Left hindlimb (tissue), 1 donor: ENCODE measurements at places on chromosomes 5 and 9.

GRCh38 chr9:101601904-101602765 is 7.4 kb upstream of the PPP3R2 start:
- no peak for DNase-seq

DNA sequence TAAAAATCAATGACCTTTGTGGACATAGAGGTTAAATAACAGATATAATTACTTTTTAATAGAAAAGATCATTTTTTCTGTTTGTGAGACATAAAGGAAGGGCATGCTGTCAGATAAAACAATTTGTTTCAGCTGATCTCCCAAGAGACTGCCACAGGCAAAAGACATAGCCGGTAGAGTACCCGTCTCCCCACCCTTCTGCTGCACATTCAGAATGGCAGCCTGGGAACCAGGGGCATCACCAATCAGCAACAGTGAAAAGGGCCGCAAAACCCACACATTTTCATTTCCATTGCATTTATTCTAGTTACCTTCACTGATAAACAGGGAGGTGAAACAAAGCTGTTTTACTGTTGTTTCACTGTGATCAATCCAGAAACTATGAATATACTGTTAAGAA is 357.7 kb downstream of the ARRDC3 start:
- no peak for DNase-seq

GRCh38 chr9:136074706-136075105 is 20.4 kb downstream of the NACC2 start:
- no peak for DNase-seq

DNA sequence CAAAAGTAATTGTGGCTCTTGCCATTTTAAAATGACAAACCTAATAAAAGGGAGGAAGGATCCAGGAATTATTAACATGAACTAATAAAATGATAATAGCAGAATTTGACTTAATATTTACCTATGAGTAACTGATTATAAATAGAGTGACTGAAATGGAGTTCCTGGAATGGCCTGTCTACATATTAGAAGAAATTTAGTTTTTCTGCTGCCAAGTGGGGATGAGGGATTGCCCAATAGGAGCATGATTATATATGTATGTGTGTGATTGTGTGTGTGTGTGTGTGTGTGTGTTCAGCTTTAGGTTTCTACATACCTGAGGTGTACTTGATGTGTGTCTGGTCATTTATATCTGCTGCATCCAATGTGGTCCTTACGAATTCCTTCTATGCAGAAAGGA is 36.6 kb upstream of the ITGA1 start:
- DNase-seq: no peak

DNA sequence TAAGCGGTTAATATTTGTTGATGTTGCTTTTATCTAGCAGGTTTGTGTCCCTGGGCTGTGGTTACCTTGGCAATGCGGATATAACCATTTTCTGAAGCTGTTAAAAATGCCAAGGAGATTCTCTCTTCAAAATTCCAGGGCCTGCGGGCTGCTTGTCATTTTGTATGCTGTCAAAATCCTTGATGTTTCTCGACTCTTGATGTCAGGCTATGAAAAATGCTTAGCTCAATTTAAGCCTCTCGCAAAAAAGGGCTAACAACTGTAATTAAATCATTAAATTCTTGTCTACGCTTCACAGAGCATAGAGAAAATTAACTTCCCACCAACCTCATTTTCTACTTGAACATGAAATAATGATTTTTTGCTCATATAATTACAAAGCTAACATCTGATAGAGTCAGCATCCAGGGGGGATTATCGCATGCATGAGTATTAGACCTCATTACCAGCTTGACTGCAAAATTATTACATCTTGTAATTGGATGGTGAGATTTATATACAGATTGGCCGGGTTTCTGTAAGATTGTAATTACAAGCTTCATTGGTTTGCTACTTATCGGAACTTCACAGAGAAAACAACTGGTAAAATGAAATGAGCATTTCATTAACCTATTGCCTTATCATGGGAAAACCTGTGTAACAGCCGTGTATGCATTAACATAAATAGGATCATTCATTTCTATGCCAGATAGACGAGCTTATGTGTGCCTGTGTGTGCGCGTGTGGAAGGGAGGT is 83.1 kb upstream of the IRX1 start:
- no peak for DNase-seq

GRCh38 chr5:78129597-78129996 is 164.9 kb downstream of the AP3B1 start:
- no peak for DNase-seq

- no peak for DNase-seq
These were observed 319.1 kb upstream of the IRX4 start for GRCh38 chr5:2201832-2202231.

DNA sequence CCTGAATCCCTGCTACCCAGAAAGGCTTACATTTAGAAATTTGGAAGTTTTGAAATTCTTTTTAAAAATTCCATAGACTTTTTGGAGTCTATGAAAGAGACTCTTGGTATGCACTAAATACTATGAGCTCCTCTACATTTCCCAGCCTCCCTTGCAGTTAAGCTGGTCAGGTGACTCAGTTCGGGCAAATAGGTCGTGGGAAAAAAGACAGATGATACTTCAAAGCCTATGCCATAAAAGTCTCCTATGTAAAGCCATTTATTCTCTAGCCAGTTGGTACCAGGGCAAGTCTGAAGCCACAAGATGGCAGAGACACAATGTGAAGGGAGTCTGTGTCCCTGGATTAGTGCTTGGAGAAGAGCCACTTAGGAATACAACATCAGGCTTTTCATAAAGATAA is 101.8 kb downstream of the BOD1 start:
- no peak for DNase-seq

DNA sequence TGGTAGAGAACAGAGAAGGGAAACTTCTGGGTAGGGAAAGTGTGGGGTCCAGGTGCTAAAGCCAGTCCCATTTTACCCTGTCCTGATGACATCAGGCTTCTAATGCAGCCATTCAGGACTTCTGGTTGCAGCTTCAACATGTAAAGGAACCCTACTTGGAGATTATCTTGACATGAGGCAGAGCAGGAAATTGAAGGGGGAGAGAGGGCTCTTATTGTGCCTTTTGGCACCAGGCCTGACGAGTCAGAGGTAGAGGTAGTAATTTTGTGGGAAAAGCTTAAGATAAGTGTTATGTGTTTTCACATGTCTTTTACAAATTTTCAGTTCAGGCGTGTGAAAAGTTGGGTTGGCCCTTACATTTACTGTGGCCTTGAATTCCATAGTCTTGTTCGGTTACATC is 102.4 kb upstream of the APC start:
- no peak for DNase-seq

GRCh38 chr5:35668794-35669193 is 51.1 kb downstream of the SPEF2 start:
- DNase-seq: no peak

GRCh38 chr5:42520203-42520602 is 97.0 kb downstream of the GHR start:
- no peak for DNase-seq

GRCh38 chr5:45847877-45848276 is 151.7 kb upstream of the HCN1 start:
- no peak for DNase-seq

DNA sequence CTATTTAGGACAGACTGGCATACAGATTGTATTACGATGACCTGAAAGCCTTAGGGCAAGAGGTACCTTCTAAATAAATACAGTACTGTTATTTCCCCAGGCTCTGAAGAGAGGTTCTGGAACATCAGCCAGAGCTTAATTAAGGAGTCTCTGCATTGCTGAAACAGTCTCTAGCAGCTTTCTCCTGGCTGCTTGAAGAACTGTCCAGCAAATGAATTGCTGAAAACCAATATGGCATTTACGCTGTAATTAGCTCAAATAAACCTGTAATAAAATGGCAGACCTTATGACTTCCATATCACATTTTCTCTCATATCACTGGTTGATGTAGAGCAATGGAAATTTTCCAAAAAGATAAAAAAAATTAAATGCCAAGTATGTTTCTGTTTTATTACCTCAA is 636.3 kb downstream of the GABRG2 start:
- no peak for DNase-seq

GRCh38 chr9:13274886-13275641 is 4.4 kb downstream of the MPDZ start:
- DNase-seq: no peak

DNA sequence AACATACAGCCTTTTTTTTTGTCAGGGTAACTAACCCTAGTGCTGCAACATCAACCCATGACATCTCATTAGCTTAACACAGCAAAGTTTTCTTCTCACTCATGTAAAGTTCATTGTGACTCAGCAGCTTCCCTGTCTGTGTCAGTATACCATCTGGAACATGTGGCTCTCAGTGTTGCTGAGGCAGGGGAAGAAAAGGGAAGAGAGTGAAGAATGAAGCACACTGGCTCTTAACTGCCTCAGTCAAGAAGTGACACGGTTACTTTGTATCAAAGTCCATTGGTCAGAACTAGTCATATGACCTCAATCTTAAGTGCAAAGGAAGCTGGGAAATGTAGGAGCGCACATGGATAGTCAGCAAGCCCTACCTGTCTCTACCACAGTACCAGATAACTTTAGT is 185.0 kb upstream of the ELL2 start:
- no peak for DNase-seq

- DNase-seq: no peak
These were observed 278.1 kb upstream of the TNC start for GRCh38 chr9:115396071-115396529.

GRCh38 chr5:137226081-137226480 is 273.0 kb downstream of the SPOCK1 start:
- DNase-seq: no peak

GRCh38 chr9:80883426-80883825 is 805.9 kb downstream of the TLE1 start:
- no peak for DNase-seq

DNA sequence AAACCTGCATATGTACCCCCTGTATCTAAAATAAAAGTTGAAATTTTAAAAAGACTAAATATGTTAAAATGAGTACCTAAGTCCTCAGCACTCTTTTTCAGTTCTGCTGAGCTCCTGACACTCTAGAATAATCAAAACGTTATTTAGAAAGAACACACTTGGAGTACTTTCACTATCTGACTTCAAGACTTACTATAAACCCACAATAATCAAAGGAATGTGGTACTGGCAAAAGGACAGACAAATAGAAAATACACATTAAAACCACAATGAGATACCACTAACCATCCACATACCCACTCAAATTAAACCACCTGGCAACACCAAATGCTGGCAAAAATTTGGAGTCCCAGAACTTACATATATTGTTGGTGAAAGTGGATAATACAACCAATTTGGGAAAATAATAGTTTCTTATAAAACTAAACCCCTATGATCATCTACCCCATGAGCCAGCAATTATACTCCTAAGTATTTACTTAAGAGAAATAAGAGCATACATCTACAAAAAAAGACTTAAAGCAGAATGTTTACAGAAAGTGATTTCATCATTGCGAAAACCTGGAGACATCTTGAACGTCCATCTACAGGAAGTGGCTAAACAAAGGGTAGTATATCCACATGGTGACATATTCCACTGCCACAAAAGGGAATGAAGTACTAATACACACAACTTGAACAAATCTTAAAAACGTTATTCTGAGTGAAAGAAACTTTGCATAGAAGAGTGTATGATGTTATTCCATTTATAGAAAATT is 12.8 kb upstream of the PRSS3 start:
- DNase-seq: no peak

DNA sequence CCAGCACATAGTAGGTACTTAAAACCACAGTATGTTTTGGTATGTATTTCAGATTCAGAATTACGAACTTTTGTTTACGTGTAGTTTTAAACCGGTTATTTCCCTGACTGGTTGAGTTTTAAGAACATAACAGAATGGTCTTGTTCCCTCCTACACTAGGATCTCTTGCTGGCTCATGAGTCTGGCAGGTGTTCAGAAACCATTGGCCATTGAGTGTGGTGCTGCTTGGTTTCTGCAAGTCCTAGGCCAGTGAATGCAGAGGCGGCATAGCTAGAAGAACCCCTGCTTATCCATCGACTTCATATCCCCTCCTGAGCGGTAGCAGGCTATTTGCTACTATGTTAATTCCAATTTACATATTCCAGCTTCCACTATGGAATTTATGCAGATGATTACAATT is 65.6 kb downstream of the GPR21 start:
- no peak for DNase-seq

DNA sequence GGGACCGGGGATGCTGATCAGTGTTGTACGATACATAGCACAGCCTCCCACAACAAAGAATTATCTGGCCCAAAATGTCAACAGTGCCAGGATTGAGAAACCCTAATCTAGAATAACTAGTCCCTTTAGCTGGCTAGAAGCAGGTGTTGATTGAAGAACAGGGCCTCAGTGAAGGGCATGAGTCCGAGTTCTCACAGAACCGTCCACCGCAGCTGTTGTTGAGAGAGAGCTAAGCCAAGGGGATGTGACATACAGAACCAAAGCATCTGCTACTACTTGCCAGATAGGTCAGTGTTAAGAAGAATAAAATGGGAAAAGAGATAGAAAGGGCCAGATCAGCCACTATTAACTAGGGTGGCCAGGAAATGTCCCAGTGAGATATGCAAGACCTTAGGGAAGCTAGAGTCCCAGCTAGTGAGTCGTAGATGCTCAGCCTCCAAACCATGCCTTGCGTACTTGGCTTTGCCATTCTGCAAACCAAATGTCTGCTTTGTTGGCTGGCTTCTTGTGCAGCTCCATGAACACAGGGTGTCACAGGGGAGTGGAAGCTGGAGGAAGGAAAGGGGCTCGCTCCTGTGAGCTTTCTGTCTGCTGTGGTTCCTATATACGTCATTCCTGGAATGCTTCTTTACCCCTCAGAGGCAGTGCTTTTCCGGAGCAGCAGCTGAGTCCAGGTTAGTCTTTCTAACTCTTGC is 68.9 kb downstream of the FBXO38 start:
- DNase-seq: no peak

DNA sequence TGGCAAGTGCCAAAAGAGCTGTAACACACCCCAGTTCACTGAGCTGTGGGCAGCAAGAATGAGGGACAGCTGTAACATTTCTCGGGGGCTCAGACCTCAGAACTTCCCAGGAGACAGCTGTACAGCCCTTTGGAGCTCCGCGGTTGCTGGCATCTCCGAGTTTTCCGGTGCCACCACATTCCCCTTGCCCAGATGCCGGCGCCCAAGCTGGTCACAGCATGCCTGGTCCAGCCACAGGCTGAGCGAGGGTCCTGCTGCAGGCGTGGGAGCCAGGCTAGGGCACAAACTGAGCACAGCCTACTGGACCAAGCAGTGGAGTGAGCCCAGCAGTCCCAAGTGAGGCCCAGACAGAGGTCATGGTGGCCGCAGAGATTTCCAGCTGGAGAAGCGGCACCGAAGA is 797.7 kb upstream of the EDIL3 start:
- DNase-seq: no peak

DNA sequence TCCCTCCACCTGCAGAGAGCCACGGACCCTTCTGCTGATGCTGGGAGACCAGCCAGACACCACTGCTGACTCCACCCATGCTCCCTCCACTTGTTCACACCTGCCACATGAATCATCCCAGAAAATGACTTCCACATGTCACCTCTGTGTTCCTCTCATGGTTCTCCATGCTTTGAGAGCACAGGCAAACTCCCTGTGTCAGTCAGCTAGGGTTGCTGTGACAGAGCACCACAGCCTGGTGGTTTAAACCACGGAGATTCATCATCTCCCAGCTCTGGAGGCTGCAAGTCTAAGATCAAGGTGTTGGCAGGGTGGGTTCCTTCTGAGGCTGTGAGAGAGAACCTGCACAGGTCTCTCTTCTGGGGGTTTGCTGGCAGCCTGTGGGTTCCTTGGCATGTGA is 381.4 kb downstream of the GADD45G start:
- DNase-seq: no peak

- DNase-seq: no peak
These were observed 12.4 kb upstream of the GNG10 start for GRCh38 chr9:111649016-111649415.
